ENCODE measurements at places on chromosomes 6 and 20.

DNA sequence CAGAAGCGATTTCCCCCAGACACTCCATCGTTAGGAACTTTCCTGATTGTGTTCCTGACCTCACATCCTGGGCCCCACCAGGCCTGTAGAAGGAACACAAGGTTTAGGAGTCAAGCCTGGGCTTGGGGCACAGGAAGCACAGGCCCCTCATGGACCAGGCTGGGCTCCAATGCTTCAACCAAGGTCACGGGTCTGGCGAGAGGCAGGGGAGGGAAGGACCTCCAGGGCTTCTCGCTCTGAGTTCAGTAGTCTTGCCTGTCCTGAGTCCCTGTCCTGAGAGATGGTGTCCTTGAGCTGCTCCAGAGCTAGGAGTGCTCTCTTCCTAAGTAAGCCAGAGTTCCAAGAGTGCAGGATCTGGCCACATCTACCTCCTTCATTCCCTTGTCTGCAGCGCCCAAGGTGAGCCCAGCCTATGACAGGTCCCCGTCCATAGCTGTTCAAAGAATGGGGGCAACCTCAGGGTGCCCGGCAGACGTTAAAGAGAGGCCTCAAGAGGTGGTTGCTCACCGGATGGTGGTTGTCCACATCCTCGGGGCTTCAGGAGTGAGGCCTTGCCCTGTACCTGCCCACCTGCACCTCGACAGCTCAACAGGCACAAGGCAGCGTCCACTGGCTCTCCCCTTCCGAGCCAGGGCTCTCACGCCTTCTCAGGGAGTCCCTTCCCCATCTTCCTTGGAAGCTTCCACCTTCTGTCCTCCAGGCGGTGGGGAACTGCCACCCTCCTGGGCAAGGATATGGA lies 1.6 kb upstream of the TUBB1 start:
- DNase-seq: no peak

DNA sequence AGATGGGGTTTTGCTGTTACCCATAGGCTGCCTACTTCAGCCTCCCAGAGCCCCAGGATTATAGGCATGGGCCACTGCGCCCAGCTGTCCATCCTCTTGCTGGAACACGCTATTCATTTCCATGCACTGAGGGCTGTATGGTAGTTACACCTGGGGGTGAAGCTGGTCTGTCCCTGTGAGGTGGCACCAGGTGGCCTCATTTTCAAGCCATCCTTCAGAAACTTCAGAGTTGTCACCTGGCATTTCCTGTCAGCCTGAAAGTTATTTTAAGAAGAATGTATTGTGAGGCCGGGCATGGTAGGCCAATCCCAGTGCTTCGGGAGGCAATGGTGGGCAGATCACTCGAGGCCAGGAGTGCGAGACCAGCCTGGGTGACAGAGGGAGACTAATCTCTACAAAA lies 147.6 kb downstream of the DTNBP1 start:
- DNase-seq: no peak

DNA sequence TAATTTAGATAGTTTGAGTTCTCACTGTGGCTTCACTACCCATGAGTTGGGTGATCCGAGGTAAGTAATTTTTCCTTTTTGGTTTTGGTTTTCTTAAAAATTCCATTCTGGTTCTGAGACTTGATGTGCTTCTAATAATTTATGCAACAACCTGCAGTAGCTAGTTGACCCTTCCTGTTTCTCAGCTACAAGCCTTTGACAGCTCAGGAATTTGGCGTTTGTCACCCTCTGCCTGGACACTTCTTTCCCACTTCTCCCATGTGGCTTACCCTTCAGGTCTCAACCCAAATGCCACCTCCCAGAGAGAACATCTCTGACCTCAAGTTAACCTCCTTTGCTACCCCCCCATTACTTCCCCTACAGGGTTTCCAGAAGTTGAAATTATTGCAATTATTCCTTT lies 49.7 kb upstream of the TSHZ2 start:
- DNase-seq: no peak

DNA sequence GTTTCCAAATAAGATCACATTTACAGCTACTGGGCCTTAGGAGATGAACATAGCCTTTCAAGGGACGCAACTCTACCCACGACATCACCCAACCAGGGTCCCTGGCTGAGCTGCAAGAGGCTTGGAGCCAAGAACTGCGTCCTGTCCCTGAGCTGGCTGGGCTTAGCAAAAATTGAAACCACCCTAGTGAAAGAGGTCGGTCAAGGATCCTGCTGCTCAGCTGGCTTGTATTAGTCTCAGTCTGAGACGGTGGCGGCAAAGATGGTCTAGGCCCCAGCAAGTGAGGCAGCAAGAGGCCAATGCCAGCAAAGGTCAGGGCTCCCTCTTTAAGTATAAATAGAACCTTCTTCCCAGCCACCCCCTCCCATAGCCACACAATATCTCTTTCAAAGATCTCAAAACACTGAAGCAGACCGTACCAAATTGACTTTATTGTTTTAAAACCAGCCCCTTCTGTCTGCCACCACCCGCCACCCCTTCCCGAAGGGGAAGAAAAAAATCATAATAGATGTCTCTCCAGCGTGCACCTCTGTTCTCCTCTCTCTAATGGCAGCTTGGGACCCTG lies 140.5 kb downstream of the EYA2 start:
- peak; percentile 7 for DNase-seq

- no peak for DNase-seq
Observed at GRCh38 chr6:110881546-110882273, 7.1 kb downstream of the AMD1 start.

DNA sequence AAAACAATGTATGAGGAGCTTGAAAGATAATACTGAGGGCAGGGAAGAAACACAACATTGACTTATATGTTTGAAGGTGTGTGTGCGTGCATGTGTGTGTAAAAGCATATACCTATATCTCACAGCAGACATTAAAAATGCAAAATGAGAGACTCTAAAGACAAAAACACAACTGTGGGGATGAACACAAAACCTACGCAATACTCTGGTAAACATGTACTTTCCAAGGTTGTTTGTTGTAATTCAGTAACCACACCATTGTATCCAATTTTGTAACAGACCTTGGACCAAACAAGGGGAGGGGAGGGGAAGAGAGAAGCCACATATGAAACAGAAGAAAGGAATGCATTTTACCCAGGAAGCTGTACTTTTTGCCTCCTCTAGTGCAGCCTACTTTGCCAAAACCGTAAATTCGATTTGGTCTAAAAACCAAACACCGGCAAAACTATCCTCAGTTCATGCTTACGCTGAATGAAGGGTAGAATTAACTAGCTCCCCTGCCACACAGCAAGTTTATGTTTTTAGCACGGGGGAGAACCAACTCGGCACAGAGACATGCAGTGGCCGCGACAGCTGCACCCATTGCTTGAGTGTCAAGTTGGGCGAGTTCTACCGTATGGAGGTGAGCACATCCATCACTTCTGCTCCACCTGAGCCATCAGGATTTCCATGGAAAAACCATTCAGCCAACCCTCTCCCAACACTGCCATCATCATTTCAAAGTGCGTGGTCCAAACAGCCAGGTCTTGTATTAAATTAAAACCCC lies 50.0 kb downstream of the CNKSR3 start:
- no peak for DNase-seq

GRCh38 chr20:63858393-63859165 lies 2.7 kb upstream of the ABHD16B start:
- DNase-seq: no peak

DNA sequence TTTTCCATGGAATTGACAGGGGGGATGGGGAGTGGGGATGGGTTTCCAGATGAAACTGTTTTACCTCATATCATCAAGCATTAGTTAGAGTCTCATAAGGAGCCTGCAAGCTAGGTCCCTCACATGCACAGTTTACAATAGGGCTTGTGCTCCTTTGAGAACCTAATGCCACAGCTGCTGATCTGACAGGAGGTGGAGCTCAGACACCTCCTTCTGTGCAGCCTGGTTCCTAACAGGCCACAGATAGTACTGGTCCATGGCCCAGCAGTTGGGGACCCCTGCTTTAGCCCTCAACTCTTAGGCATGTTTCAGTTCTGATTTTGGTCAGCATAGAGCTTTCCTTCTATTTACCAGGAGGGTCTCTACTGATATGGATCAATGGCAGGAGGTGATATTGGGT lies 251.6 kb downstream of the LAMA2 start:
- DNase-seq: no peak

DNA sequence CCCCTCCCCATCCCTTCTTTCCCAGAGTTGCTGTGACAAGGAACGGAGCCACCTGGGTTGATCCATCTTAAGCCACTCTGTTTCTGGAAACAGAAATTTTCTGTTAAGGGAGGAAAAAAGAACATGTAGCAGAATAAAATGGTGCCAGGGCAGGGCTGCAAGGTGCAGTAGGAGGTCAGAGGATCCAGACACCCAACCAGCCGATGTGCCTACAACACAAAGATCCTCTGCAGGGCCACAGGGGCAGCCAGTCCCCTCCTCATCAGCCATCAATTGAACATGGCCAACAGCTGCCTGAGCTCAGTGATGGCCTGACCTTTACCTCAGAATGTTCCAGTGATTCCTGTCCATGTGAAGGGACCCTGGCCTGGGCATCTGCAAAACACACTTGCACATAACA lies 11.9 kb downstream of the MDFI start:
- DNase-seq: no peak

- DNase-seq: no peak
Observed at GRCh38 chr6:57116776-57117175, 26.8 kb downstream of the ZNF451 start.

- no peak for DNase-seq
Observed at GRCh38 chr6:134863763-134864510, 86.0 kb downstream of the ALDH8A1 start.

- DNase-seq: no peak
Observed at GRCh38 chr20:8901237-8902025, 167.5 kb upstream of the PLCB4 start.

GRCh38 chr6:3341467-3341866 lies 82.7 kb downstream of the PSMG4 start:
- no peak for DNase-seq

DNA sequence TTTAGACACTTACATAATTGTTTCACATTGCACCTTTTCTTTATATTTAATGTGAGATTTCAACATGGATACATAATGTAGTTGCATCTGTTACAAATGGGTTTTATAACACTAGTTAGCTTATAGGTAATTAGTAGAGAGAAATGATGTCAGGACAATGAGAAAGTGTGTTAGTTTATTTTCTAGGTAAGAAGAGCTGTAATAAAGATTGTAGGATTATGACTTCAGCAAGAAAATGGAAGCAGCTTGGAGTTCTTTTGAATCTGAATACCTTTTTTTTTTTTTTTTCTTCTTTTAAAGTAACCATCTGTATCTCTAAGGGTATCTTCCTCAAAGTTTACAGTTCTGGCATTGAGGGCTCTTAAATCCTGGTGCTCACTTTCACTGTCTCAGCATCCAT lies 35.3 kb downstream of the CD2AP start:
- no peak for DNase-seq

DNA sequence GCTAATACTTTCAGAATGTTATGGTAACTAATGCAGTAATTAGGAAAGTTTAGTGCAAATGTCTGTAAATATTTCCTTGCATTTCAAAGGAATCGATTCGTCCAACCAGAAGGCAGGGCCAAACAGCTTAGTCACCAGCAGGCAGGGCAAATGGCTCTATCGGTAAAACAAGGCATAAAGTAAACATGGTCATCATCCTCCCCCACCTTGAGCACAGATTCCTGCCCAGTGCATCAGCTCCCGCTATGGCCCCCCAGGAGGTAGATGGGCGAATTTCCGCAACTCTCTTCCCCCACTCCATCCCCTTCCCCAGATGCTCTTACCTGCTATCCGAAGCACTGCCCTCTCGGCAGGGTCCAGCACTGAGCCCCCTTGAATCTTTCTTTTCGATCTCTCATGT lies 103.8 kb upstream of the BEND6 start:
- no peak for DNase-seq

DNA sequence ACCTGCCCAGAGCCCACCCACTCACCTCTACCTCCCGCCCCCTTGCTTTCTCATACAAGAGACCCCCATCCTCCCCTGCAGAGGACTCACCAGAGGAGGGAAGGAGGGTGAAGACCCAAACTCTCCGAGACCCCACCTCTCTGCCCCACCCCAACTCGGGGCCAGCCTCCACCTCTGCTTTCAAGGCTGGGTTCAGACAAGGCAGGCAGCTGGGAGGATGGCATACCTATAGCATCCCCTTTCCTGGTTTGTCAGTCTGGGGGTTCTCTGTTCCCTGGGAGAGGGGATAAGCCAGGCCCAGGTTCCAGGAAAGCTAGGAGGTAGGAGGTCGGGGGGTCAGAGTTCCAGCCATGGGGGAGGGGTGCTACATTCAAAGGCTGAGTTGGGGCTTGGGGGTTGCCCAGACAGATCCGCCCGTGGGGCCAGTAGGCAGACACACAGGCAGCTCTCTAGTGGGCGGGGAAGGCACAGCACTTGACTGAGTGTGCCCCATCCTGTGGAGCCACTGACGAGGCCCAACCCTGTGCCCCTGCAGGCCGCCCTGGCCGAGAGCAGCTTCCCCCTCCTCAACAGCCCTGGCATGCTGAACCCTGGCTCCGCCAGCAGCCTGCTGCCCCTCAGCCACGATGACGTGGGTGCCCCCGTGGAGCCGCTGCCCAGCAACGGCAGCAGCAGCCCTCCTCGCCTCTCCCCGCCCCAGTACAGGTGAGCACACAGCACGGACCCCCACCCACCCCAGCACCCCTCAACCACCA lies 40.8 kb upstream of the MDFI start:
- DNase-seq: no peak

- DNase-seq: peak; percentile 10
Observed at GRCh38 chr20:47030271-47030810, 135.7 kb downstream of the EYA2 start.

GRCh38 chr6:104623052-104623690 lies 236.5 kb downstream of the HACE1 start:
- DNase-seq: no peak

DNA sequence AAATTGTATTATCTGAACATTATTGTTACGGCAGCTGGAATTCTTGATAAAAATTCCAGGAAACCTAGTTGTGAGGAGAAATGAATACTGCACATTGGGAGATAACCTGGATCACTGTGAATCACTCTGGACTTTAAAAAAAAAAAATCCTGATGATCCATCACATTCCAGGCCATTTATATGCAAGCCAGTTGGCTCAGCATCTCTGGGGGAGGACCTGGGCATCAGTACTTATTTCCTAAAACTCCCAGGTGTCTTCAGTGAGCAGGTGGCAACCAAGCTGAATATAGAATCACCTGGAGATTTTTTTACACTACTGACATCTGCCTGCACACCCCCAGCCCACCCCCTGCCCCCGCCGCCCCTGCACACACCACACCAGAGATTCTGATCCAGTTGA lies 39.1 kb upstream of the SIRT5 start:
- no peak for DNase-seq

DNA sequence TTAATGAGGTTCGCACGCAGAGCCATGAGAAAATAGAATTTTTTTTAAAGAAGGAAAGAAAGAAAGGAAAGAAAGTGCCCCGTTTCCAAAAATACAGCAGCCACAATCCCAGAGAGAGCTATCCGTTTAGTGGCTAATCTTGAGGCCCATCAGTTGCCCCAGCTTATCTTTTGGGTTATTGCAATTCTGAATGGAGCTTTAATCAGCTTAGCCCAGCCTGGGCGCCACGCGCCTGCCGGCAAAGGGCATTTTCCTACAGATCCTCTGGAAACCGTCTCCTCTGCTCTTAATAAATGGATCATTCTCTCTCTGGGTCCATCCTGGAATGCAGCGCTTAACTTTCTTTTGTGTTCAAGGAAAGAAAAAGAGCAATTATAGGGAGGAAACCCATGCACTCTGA lies 413.3 kb downstream of the MAFB start:
- no peak for DNase-seq

GRCh38 chr6:43903739-43904290 lies 133.8 kb downstream of the VEGFA start:
- DNase-seq: no peak
